ENCODE measurements at places on chromosomes 13 and 19. TPM values are rescaled to one million over a fixed set of nuclear protein-coding genes. Genes with fewer than 3 reads are reported as not detected.
A peak's percentile ranks its signal among the peaks of the same experiment; 100 is the strongest.

The ZNF724 gene
- total RNA-seq: 2.6 TPM

- H3K27ac ChIP-seq: no peak overlapping the region
- no peaks in the 10 kb centered on the region for H3K4me1 ChIP-seq
- no peaks in the 10 kb centered on the region for H3K36me3 ChIP-seq
- no peak overlapping the region for H3K4me3 ChIP-seq
Measured at GRCh38 chr13:108082481-108082880, 132.9 kb downstream of the LIG4 start.

DNA sequence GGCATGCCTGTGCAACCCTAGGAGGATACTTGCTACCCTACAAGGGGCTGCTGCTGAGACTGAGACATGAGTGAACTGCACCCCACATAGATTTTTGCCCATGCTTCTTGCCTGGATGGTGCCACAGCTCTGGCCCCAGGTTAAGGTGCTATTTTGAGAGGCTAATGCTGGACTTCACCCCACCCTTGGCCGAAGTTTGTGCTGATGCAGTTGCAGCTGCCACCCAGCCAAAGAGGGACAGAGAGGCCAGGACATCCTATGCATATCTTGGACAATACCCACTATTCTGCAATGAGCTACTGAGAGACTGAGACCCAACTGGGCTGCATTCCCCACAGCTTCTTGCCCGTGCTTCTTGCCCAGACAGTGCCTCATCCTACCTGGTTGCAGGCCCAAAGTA is 34.6 kb downstream of the NHLRC3 start:
- no peaks in the 10 kb centered on the region for H3K4me1 ChIP-seq
- no peak overlapping the region for H3K4me3 ChIP-seq
- no peaks in the 10 kb centered on the region for H3K27me3 ChIP-seq
- no peak overlapping the region for H3K27ac ChIP-seq
- DNase-seq: no peak

DNA sequence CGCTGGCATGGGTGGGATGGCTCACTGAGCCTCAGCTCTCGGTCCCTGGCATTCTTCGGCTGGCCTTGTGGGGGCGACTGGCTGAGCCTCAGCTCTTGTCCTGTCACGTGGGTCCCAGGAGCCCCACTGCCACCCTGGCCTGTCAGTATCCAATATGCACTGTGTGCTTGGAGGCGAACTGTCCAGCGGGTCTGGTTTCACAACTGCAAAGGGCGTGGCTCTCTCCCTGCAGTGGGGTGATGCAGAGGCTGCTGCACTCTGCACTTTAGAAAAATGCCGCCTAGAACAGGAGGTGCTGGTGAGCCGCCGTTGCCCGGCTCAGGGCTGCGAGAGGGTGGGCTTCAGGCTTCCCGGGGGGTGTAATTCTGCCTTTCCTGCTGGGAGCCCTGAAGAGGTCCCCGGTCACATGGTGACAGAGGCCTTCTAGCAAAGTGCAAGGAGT is 17.0 kb upstream of the TMEM255B start:
- DNase-seq: peak; percentile 76
- no peaks in the 10 kb centered on the region for H3K36me3 ChIP-seq
- H3K27me3 ChIP-seq: no peaks in the 10 kb centered on the region
- H3K27ac ChIP-seq: no peak overlapping the region
- no peaks in the 10 kb centered on the region for H3K4me1 ChIP-seq

DNA sequence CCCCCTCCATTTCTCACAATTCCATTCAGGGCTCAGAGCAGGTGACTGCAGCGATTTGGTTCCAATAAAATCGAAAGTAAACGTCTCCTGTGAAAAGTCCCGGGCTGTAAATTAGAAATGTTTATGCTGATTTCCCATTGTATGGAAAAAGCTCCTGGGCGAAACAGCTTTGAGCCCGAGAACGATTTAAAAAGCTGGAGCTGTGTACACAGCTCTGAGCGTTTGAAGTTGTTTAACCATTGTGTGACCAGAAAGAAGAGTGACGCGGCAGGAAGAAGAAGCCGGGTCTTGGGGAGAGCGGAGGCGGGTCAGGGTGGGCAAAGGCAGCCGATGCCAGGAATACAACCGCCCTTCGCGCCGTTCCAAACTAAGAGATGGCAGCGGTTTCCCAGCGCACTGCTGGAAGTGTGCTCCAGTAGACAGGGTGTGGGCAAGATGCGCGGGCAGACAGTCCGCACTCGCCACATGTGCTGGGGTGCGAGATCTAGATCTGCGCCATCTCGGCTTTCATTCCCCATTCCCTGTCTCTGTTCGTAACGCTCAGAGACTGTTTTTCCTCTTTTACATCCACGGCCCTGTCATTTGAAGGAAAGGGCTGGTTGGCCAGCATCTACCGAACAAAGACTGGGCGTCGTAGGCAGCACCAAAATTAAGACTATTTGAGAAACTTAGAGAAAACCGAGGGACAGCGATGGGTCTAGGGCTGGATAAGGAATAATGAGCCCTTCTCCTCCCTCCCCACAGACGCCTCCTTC is 960 bp upstream of the GSX1 start:
- no peaks in the 10 kb centered on the region for H3K27me3 ChIP-seq
- no peak for DNase-seq
- H3K4me1 ChIP-seq: no peaks in the 10 kb centered on the region
- no peak overlapping the region for H3K27ac ChIP-seq
- H3K36me3 ChIP-seq: no peaks in the 10 kb centered on the region
- no peak overlapping the region for H3K4me3 ChIP-seq

- no peak overlapping the region for H3K4me3 ChIP-seq
- H3K27me3 ChIP-seq: no peaks in the 10 kb centered on the region
- no peak for DNase-seq
- H3K36me3 ChIP-seq: no peaks in the 10 kb centered on the region
- no peaks in the 10 kb centered on the region for H3K4me1 ChIP-seq
Measured at GRCh38 chr19:2428756-2429711, 1.6 kb upstream of the TIMM13 start.

GRCh38 chr13:21932578-21932977 is 261.7 kb downstream of the FGF9 start:
- no peaks in the 10 kb centered on the region for H3K27me3 ChIP-seq
- H3K27ac ChIP-seq: no peak overlapping the region
- DNase-seq: no peak
- H3K4me1 ChIP-seq: no peaks in the 10 kb centered on the region
- H3K4me3 ChIP-seq: no peak overlapping the region

DNA sequence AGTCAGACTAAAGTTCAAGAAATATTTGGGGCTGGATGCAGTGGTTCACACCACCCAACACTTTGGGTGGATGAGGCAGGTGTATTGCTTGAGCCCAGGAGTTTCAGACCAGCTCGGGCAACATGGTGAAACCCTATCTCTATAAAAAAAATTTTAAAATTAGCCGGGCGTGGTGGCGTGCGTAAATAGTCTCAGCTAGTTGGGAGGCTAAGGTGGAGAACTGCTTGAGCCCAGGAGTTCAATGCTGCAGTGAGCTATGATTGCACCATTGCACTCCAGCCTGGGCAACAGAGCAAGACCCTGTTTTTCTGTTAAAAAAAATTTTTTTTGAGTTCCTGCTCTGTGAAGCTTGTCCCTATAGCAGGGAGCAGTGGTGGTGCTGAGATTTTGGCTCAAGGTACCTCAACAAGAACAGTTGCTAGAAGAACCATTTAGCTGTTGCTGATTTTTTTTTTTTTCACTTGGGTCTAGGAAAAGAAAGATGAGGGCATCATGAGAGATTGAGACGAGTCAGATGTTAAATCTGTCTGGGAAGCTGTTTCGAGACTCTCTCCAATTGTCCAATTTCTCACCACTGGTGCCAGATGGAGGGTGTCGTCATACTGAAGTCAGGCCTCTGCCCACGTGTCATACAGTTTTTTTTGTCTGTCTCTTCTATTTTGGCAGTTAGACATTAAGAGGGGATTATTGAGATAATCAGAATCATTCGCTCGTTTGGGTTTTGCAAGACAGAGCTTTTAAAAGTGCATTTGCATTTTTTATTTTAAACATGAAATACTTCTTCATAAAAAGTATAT is 3.7 kb downstream of the SLC25A42 start:
- H3K4me1 ChIP-seq: no peaks in the 10 kb centered on the region
- no peak overlapping the region for H3K4me3 ChIP-seq
- no peaks in the 10 kb centered on the region for H3K36me3 ChIP-seq
- no peak for DNase-seq
- no peaks in the 10 kb centered on the region for H3K27me3 ChIP-seq

GRCh38 chr13:111159362-111160320 is 44.5 kb downstream of the ARHGEF7 start:
- DNase-seq: no peak
- H3K36me3 ChIP-seq: peaks cover 4% of the 10 kb centered on the region
- H3K4me1 ChIP-seq: peaks cover 1% of the 10 kb centered on the region
- H3K27ac ChIP-seq: no peak overlapping the region
- no peaks in the 10 kb centered on the region for H3K27me3 ChIP-seq
- no peak overlapping the region for H3K4me3 ChIP-seq

GRCh38 chr19:55005684-55006488 is 32.2 kb downstream of the GP6 start:
- no peaks in the 10 kb centered on the region for H3K36me3 ChIP-seq
- DNase-seq: no peak
- H3K27ac ChIP-seq: no peak overlapping the region
- no peaks in the 10 kb centered on the region for H3K27me3 ChIP-seq

GRCh38 chr19:46299695-46300094 is 2.9 kb downstream of the HIF3A start:
- H3K27ac ChIP-seq: peak overlapping the region; percentile 98
- H3K27me3 ChIP-seq: no peaks in the 10 kb centered on the region
- H3K36me3 ChIP-seq: no peaks in the 10 kb centered on the region
- H3K4me3 ChIP-seq: no peak overlapping the region
- H3K4me1 ChIP-seq: peaks cover 3% of the 10 kb centered on the region

GRCh38 chr19:18839465-18840287 is 7.9 kb downstream of the UPF1 start:
- H3K4me1 ChIP-seq: no peaks in the 10 kb centered on the region
- H3K27ac ChIP-seq: no peak overlapping the region
- H3K36me3 ChIP-seq: no peaks in the 10 kb centered on the region
- no peaks in the 10 kb centered on the region for H3K27me3 ChIP-seq

The SPRY2 gene
- total RNA-seq: 48.9 TPM

DNA sequence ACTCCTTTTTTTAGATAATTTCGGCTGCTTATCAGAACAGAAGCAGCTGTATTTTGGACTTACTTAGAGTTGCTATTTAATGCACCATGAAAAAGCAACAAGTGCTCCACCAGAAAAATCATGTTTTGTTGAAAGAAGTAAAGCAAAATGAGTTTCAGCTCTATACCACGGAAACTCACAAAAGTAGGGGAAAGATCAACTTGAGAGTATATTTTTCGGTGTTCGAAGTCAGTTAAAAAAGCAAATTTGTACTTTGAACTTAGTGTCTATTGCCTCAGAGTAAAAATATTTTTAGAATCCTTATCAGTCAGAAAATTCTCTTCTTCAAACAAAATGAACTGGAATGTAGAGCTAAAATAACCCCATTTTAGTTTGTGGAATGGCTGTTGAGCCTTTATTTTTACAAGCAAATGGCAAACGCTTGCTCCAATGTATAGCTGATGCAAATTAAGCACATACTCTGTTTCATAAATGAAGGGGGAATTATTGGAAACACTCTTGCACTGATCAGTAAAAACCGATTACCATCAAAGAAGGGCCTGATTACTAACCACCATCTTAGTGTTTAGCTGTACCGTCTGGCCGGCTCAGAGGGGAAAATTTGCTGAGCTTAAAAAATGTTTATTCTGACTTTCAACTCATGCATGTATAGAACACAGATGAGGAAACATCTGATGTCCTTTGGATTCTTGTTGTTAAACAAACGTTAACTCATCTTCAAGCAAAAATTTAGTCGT is 540.7 kb downstream of the GPC6 start:
- H3K4me1 ChIP-seq: peaks cover 12% of the 10 kb centered on the region
- H3K36me3 ChIP-seq: no peaks in the 10 kb centered on the region
- H3K27me3 ChIP-seq: no peaks in the 10 kb centered on the region
- H3K27ac ChIP-seq: no peak overlapping the region
- DNase-seq: no peak

The TNFSF13B gene
- 25.7 TPM for total RNA-seq

GRCh38 chr19:10352764-10353671 is 13.6 kb upstream of the ICAM3 start:
- peak; percentile 73 for DNase-seq
- no peaks in the 10 kb centered on the region for H3K4me1 ChIP-seq
- H3K27me3 ChIP-seq: no peaks in the 10 kb centered on the region
- no peak overlapping the region for H3K27ac ChIP-seq

GRCh38 chr13:95300625-95301182 is 547 bp downstream of the ABCC4 start:
- DNase-seq: peak; percentile 80
- no peaks in the 10 kb centered on the region for H3K36me3 ChIP-seq
- H3K27me3 ChIP-seq: no peaks in the 10 kb centered on the region

The NLRP7 gene
- total RNA-seq: not detected

DNA sequence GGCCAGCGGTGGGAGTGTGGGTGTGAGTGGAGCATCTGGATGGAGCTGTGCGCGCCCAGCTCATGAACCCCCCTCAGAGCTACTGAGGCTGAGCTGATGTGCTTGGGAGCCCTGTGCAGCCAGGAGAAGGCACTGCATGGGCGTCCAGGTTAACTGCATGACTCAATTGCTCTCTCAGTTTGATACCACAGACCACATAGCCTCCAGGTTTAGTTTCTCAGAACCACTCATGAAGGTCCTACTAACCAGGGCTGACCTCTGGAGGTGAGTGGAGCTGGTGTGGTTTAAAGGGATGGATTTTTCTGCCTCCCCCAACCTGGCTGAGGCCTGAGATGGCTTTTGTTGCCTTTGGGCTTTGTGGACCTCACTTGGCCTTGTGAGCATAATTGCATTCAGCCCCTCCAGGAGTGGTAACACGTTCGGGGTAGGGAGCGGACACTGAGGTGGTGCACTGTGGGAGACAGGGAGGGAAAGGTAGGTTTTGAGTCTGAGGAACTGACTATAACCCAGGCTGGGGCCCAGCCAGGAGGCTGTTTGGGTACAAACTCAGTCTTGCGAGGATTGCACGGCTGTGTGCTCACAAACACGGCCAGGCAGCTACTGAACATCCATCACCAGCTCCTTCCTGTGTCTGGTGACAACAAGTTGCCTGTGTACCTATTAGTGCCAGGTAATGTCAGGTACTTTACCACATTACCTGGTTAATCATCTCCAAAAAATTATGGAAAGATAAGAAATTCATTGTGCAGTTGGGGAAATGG is 97.5 kb downstream of the RGCC start:
- H3K27ac ChIP-seq: no peak overlapping the region
- no peaks in the 10 kb centered on the region for H3K27me3 ChIP-seq
- DNase-seq: no peak
- no peak overlapping the region for H3K4me3 ChIP-seq

The SLC15A1 gene
- not detected for total RNA-seq

The MYPOP gene
- 5.6 TPM for total RNA-seq

DNA sequence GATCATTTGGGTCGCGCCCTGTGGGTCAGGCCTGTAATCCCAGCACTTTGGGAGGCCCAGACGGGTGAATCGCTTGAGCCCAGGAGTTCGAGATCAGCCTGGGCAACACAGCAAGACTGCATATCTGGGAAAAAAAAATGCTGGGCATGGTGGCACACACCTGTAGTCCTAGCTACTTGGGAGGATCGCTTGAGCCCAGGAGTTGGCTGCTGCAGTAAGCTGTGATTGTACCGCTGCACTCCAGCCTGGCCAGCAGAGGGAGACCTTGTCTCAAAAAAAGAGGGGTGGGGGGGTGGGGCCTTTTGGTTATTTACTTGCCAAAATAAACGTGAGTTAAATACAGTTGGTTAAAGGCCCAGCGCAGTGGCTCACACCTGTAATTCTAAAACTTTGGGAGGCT is 9.8 kb upstream of the ZNF544 start:
- no peaks in the 10 kb centered on the region for H3K36me3 ChIP-seq
- no peaks in the 10 kb centered on the region for H3K27me3 ChIP-seq
- H3K27ac ChIP-seq: no peak overlapping the region
